SJCRH30 (cell line): ENCODE measurements at places on chromosomes 5 and 9. TPM values are rescaled to one million over a fixed set of nuclear protein-coding genes. Genes with fewer than 3 reads are reported as not detected.

GRCh38 chr5:168531987-168532864 lies 3.1 kb downstream of the FBLL1 start:
- no peak overlapping the region for H3K4me3 ChIP-seq
- no peaks in the 10 kb centered on the region for H3K36me3 ChIP-seq
- no peaks in the 10 kb centered on the region for H3K4me1 ChIP-seq
- H3K27ac ChIP-seq, result no peak overlapping the region

DNA sequence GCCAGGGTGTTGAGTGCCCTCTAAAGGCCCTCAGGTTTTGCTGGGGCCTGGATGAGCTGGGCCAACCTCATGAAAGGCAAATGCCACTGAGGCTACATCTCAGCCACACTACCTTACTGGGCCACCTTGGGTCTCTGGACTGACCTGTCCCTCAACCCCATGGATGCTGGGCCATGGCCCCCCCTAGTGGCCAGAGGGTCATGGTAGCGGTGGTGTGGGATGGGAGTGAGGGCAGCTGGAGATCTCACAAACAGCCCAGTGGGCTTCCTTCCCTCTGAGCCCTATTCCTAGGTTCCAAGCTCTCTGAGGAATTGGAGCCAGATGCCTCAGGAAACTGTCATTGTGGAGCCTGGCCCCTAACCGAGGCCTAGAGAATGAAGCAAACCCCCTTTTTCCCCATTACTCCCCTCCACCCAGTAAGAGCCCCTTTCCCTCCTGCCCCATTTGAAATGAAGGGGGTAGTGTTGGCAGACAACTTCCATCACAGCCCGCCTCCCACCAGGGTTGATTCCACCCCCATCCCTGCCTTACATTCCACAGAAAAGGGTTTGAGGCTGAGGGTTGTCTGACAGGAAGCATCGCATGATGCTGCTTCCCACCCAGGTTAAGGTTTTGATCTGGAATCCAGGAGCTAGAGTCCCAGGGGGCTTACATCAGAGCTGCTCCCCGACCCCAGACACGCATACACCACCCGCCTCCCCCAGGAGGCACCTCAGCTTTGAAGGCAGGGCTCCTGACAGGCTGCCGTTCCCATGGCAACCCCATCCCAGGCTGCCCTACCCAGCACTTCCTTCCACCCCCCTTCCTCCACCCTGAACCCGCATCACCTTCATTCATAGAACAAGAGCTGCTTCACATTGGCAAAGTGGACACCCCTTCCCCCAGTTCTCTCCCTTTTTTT lies 63.9 kb downstream of the PCDH1 start:
- peak; percentile 62 for DNase-seq
- H3K27ac ChIP-seq, result no peak overlapping the region
- no peaks in the 10 kb centered on the region for H3K36me3 ChIP-seq
- no peaks in the 10 kb centered on the region for H3K4me1 ChIP-seq
- no peak overlapping the region for H3K4me3 ChIP-seq
- peaks cover 15% of the 10 kb centered on the region for H3K27me3 ChIP-seq

The DCANP1 gene
- total RNA-seq, result not detected in 2 replicates

DNA sequence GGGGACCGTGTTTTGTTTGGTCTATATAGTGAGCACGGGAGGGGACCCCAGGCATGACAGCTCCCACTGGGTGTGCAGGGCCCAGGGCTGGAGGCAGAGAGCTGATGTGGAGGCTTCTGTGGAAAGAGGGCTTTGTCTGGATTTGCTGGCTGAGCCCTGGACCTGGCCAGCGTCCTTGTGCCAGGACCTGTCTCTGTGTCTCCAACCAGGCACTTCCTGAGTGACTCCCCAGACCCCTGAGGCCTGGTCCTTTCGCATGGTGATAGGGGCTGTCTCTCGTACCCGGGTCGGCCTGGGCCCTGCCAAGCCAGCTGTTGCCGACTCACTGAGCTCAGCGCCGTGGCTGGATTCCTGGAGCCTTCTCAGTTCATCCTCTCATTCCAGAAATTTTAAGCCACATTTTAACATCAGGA lies 77.6 kb downstream of the ADAMTS2 start:
- no peaks in the 10 kb centered on the region for H3K4me1 ChIP-seq
- H3K27ac ChIP-seq, result no peak overlapping the region
- H3K36me3 ChIP-seq, result no peaks in the 10 kb centered on the region
- no peaks in the 10 kb centered on the region for H3K27me3 ChIP-seq

The SPATA31C1 gene
- 0.10 and 0.14 TPM in 2 replicates for total RNA-seq

The SV2C gene
- not detected in 2 replicates for total RNA-seq

DNA sequence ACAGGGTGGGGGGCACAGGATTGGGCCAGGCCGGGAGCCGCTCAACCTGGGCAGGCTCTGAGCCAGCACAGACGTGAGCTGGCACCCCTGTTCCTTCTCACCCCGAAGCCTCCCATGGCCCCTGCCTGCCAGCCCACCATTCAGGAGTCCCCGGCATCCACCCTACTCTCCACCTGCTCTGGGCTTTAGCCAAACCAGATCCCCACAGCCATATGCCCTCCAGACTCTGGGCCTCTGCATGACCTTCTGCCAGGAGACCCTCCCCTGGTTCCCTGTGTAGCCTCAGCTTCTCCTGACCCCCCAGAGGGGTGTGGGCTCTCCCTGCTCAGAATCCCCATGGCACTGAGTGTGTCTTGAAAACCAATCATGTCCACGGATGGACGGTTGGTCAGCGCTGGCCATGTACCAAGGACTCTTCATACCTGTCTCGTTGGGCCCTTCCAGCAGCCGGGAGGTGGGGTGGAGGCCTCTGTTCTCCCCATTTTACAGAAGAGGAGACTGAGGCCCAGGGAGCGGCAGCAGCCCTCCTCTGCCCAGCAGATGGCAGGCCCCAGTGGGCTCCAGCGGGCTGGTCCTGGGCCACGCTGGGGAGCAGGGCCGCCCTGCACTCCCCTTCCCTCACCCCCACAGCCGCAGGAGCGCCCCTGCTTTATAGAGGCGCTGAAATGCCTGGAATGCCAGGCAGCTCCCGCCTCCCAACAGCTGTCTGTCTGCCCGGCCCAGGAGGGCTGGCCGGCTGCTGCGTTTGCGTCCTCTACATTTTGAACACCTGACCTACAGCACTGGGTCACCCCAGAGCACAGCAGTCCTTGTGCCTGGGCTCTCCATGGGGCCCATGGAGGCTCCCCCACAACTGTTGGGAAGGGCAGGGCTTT lies 3.5 kb upstream of the MYMK start:
- no peaks in the 10 kb centered on the region for H3K36me3 ChIP-seq
- DNase-seq, result peak; percentile 88
- no peaks in the 10 kb centered on the region for H3K27me3 ChIP-seq
- peak overlapping the region; percentile 53 for H3K27ac ChIP-seq

The C9 gene
- total RNA-seq, result not detected in 2 replicates

The C1QTNF3 gene
- total RNA-seq, result 16.1 and 16.9 TPM in 2 replicates

The RNF183 gene
- 0.05 TPM in 1 of 2 replicates, not detected in the other for total RNA-seq

DNA sequence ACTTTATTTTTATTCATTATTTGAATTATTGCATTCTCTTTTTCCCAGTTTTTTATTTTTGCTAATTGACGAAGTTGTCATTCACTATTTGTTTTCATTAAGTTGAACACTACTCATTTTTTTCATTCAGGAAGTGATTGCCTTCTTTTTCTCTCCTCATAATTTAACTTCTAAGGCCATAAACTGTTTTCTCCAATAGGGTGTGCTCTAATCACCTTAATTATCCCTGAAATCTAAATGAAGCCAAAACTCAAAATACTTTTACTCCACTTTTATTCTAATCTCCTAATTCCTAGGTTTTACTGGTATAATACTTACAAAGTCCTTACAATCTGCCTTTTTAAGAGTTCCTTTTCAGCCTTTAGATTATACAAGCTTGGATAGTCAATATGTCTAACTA lies 2.9 kb upstream of the OR13C2 start:
- H3K4me1 ChIP-seq, result no peaks in the 10 kb centered on the region
- 0 out of 2 replicates have a peak, but pooled peaks cover 4% of the 10 kb centered on the region for H3K27me3 ChIP-seq
- H3K36me3 ChIP-seq, result no peaks in the 10 kb centered on the region
- no peak for DNase-seq

The SPINK7 gene
- total RNA-seq, result not detected in 2 replicates

DNA sequence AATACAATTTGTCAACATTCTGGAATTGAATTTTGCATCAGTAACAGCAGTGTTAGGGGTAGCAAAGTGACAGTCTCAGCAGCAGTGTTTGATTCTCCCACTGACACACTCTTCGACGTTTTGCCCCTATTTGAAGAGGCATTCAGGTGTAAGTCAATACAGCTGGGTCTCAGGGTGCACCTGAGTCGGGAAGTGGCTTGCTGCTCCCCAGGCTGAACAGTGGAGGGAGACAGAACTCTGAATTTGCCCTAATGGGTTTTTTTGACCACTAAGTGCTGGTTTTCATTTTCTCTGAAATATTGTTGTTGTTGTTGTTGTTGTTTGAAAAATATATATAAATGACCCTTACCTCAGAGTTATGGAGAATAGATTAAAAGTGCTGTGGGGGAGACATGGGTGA lies 223.2 kb downstream of the TLR4 start:
- DNase-seq, result no peak
- no peaks in the 10 kb centered on the region for H3K27me3 ChIP-seq
- H3K36me3 ChIP-seq, result no peaks in the 10 kb centered on the region
- H3K27ac ChIP-seq, result no peak overlapping the region
- H3K4me3 ChIP-seq, result no peak overlapping the region

- no peaks in the 10 kb centered on the region for H3K27me3 ChIP-seq
- H3K27ac ChIP-seq, result no peak overlapping the region
- no peak overlapping the region for H3K4me3 ChIP-seq
- H3K4me1 ChIP-seq, result peaks cover 10% of the 10 kb centered on the region
- no peaks in the 10 kb centered on the region for H3K36me3 ChIP-seq
- DNase-seq, result no peak
Observed at GRCh38 chr5:173970878-173971650, 17.9 kb upstream of the C5orf47 start.

DNA sequence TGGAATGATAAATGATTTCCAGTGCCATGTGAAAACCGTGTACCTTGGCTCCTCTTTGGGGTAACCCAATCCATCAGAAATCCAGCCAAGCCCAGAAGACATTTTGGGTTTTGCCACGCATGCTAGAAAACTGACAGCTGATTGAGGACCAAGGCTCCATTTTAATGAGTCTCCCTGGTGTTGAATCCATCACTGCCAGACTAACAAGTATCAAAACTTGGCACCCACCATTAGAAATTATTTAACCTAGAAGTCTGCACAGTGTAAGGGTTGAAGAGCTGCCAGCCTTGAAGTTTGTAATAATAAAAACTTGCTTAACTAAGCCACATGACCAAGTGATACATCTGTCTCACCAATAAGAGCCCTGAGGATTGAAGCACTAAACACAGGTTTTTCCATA lies 369.9 kb downstream of the DNAH5 start:
- no peaks in the 10 kb centered on the region for H3K27me3 ChIP-seq
- H3K4me3 ChIP-seq, result no peak overlapping the region
- no peak overlapping the region for H3K27ac ChIP-seq
- no peaks in the 10 kb centered on the region for H3K36me3 ChIP-seq

- no peak overlapping the region for H3K27ac ChIP-seq
- H3K4me1 ChIP-seq, result no peaks in the 10 kb centered on the region
- no peak overlapping the region for H3K4me3 ChIP-seq
- H3K27me3 ChIP-seq, result no peaks in the 10 kb centered on the region
- DNase-seq, result no peak
- peaks cover 34% of the 10 kb centered on the region for H3K36me3 ChIP-seq
Observed at GRCh38 chr5:34802834-34803563, 36.0 kb upstream of the TTC23L start.

The SPOCK1 gene
- total RNA-seq, result 0.06 TPM in 1 of 2 replicates, not detected in the other

GRCh38 chr9:5801739-5802113 lies 31.2 kb downstream of the ERMP1 start:
- no peak overlapping the region for H3K27ac ChIP-seq
- no peak for DNase-seq
- H3K27me3 ChIP-seq, result no peaks in the 10 kb centered on the region
- no peaks in the 10 kb centered on the region for H3K4me1 ChIP-seq
- no peak overlapping the region for H3K4me3 ChIP-seq

DNA sequence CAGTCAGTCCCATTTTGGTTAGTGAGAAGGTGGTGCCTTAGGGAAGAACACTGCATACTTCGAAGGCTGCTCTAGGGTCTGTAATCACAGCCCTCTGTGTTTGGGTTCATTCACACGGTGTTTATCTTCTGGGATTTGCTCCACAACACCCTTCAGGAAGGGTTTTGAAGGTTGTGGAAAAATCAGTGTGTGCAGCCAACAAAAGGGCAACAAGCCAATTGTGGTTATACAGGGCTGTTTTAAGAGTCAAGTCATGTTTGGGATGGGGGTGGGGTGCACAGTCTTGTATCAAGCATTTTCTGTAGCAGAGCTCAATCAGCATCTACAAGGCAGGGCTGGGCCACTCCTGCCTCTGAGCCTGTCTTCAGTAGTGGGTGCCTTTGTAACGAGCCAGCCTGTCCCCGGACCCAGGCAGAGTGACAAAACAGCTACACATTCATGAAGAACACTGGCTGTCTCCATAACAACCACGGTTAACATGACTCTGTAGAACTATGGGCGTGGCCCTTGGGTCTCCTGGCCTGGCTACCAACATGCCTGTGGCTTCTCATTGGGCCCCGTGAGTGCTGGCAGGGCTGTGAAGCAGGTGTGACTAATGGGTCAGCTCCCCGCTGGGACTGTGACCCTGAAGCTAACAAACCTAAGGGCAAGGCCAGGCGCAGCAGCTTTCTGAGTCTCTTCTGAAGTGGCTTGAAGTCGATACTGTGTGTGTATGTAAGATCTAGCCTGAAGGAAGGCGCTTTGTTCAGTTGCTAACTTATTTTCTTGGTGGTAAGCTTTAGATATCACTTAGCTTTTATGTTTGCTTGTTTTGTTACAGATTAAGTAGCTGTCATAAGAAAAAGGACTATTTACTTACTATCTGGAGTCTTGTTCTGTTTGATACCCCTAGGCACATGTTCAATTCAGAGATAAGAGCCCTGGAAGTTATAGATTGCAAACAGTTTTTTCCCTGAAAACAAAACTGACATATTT lies 27.9 kb upstream of the GOLM1 start:
- H3K27me3 ChIP-seq, result no peaks in the 10 kb centered on the region
- peak; percentile 98 for DNase-seq
- peak overlapping the region; percentile 67 for H3K27ac ChIP-seq
- peaks cover 17% of the 10 kb centered on the region for H3K4me1 ChIP-seq
- no peaks in the 10 kb centered on the region for H3K36me3 ChIP-seq

DNA sequence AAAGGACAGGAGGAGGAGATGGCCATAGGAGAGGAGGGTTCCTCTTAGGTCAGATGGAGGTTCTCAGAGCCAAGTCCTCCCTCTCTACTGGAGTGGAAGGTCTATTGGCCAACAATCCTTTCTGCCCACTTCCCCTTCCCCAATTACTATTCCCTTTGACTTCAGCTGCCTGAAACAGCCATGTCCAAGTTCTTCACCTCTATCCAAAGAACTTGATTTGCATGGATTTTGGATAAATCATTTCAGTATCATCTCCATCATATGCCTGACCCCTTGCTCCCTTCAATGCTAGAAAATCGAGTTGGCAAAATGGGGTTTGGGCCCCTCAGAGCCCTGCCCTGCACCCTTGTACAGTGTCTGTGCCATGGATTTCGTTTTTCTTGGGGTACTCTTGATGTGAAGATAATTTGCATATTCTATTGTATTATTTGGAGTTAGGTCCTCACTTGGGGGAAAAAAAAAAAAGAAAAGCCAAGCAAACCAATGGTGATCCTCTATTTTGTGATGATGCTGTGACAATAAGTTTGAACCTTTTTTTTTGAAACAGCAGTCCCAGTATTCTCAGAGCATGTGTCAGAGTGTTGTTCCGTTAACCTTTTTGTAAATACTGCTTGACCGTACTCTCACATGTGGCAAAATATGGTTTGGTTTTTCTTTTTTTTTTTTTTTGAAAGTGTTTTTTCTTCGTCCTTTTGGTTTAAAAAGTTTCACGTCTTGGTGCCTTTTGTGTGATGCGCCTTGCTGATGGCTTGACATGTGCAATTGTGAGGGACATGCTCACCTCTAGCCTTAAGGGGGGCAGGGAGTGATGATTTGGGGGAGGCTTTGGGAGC lies 3.1 kb downstream of the EGR1 start:
- DNase-seq, result no peak
- H3K27ac ChIP-seq, result no peak overlapping the region
- H3K27me3 ChIP-seq, result no peaks in the 10 kb centered on the region
- H3K36me3 ChIP-seq, result no peaks in the 10 kb centered on the region
- no peaks in the 10 kb centered on the region; the same call in 1 of the 2 replicates for H3K4me1 ChIP-seq
